Fibroblast of skin of left quadriceps (primary cell): ENCODE measurements at places on chromosomes 1 and 21.

GRCh38 chr1:2025491-2025981, 6.4 kb downstream of the GABRD start:
- DNase-seq: no peak

GRCh38 chr1:194935864-194936263, 1672.4 kb downstream of the KCNT2 start:
- no peak for DNase-seq

GRCh38 chr1:147389532-147390184, 147.2 kb downstream of the CHD1L start:
- peak; percentile 16 for DNase-seq

DNA sequence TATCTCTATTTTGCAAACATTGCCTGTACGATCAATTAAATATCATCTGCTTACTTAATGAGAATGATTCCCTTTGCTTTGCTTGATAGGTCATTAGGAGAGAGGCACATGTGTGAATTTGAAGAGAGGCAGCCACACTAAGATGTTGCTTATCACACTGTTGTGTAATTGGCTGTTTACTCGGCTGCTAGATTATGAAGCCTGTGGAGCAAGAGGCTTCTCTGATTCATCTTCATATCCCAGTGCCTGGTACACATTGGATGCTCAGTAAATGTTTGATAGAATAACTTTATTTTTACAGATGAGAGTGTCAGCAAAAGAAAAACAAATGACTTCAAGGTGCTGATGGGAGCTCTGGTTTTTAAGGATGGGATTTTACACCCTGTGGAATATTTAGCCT, 156.2 kb upstream of the C8B start:
- DNase-seq: no peak

DNA sequence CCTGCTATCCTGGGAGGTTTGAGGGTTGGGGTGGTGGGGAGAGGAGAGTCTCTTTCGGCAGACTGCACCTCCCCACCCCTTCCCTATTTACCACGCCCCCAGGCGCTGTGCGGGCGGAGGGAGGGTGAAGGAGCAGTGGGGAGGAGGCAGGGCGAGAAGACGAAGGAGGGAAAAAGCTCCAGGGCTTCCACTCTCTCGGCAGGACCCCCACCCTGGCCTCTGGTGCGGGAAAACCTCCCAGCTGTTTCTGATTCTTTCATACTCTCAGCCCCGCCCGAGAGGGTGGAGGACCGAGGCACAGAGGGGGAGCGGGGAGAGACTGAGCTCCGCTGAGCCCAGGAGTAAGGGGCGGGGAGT, 866 bp upstream of the WNT2B start:
- no peak for DNase-seq

- DNase-seq: no peak
These were observed 54.8 kb downstream of the RAB3GAP2 start for GRCh38 chr1:220217383-220217988.
